ENCODE measurements at places on chromosomes 1 and 21. TPM values are rescaled to one million over a fixed set of nuclear protein-coding genes. Genes with fewer than 3 reads are reported as not detected.

DNA sequence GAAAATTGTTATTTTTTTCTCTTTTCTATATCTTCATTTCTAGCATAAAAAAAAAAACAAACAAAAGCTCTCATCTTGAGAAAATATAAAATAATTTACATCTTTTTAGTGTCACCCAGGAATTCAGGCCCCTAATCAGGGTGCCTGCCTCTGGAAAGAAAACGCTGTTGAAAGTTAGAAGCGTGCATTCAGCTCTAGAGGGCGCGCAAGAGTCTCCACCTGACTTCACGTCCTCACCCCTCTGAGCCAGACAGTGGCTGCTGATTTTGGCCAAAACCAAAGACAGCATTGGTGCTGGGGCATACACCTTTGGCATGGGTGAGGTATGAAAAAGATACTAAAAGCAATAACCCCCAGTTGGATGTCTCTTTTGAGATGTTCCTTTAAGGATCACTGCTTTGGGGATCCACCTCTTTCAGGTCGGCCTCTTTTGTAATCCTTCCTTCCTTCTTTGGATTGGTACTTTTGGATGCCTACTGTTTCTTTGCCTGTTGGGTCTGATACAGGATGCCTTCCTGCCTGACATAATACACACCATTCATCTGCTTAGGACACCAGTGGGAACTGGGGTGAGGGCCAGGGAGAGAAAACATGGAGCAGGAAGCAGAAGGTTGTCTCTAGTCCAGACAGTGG lies 77.6 kb upstream of the CHRM3 start:
- no peak overlapping the region for H3K27ac ChIP-seq
- peak; percentile 79 for DNase-seq
- H3K27me3 ChIP-seq, result no peaks in the 10 kb centered on the region
- no peaks in the 10 kb centered on the region for H3K36me3 ChIP-seq
- H3K4me1 ChIP-seq, result peaks cover 15% of the 10 kb centered on the region

- H3K4me3 ChIP-seq, result peak within 1 kb of the TSS; percentile 59
- H3K27ac ChIP-seq, result peak within 1 kb of the TSS; percentile 81
- no peaks in the 10 kb centered on the region for H3K27me3 ChIP-seq
- peak; percentile 87 for DNase-seq
Observed at GRCh38 chr1:46394108-46394871, at the start of gene FAAH. Gene FAAH (plus strand): TSS chr1:46394317. CDS start chr1:46394349, 32 bp downstream.

DNA sequence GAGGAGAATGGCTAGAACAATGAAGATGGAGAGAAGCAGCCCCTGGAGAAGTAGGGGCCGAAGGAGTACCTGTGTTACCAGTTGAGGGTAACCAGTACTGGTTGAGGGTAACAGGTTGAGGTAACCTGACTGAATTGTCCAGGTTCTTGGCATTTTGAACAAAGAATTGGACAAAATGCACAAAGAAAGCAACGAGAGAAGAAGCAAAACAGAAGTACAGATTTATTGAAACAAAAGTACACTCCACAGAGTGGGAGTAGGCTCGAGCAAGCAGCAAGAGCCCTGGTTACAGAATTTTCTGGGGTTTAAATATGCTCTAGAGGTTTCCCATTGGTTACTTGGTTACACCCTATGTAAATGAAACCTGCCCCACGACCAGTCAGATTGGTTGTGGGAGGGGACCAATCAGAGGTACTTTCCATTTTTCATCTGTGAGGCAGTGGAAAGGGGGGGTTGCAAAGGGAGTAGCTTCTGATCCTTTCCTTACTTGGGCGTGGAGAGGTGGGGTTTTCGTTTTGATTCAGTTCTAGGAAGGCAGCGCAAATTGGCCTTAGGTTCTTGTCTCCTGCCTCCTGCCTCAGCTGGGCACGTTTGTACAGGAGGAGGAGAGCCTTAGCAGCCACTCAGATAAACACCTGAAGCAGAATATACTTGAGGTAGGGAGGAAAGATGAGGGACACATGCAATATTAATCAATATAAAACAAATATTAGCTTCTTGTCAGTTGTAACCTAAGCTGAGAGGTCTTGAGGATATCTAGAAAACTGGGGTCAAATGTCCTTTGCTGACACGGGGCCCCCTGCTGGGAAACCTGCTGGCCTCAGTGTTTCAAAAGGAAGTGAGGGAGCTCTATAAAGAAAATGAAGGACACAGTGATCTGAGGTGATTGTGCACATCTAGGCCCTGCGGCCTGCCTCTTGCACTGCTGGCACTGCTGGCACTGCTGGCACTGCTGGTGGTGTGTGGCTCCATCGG lies 14.3 kb upstream of the LSM10 start:
- no peak overlapping the region for H3K4me3 ChIP-seq
- no peaks in the 10 kb centered on the region for H3K27me3 ChIP-seq
- no peaks in the 10 kb centered on the region for H3K36me3 ChIP-seq
- no peak overlapping the region for H3K27ac ChIP-seq

MECR gene
- total RNA-seq, result 10.6 TPM

AADACL4 gene
- not detected for total RNA-seq

GRCh38 chr1:98157524-98158313 lies 236.9 kb upstream of the DPYD start:
- DNase-seq, result no peak
- no peaks in the 10 kb centered on the region for H3K4me1 ChIP-seq
- no peak overlapping the region for H3K27ac ChIP-seq
- H3K27me3 ChIP-seq, result no peaks in the 10 kb centered on the region
